NCI-H510A (cell line): ENCODE measurements at places on chromosomes 11 and 22.

GRCh38 chr22:31278626-31279326 is 13.5 kb downstream of the PIK3IP1 start:
- no peak for DNase-seq

- no peak for DNase-seq
Observed at GRCh38 chr11:45215098-45215865, 68.8 kb downstream of the PRDM11 start.

DNA sequence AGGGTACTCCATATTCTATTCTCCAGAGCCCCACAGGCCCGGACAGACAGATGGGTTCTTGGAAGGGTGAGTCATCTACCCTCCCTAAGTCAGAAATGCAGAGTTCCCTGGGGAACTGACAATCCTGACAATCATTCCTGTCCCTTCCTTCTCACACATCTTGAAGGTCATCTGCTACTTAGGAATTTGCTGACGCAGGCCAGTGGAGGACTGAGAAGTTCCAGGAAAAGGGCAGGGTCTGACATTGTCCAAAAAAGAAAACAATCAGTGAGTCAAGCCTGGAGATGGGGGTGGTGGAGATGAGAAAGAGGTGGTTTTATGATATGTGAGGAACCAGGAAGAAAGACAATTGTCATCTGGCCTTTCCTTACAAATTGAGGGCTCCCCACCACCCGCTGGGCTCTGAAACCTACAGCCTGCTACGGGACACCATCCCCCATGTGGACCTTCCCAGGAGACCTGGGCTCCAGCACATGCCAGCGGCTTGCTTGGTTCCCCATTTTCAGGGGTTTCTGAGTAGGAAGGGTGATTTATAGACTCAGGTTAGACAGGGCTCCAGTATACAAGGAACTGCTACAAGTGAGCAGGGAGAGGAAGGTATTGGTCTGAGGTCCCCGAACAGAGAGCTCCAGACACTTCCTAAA is 12.9 kb downstream of the CD59 start:
- no peak for DNase-seq

- no peak for DNase-seq
Observed at GRCh38 chr11:103978616-103979595, 57.5 kb upstream of the DDI1 start.

- DNase-seq = no peak
Observed at GRCh38 chr11:8839957-8840945, 70.7 kb upstream of the AKIP1 start.

- no peak for DNase-seq
Observed at GRCh38 chr11:132122735-132123134, 752.3 kb downstream of the NTM start.

GRCh38 chr22:26585104-26585790 is 4.7 kb downstream of the TPST2 start:
- DNase-seq = no peak

DNA sequence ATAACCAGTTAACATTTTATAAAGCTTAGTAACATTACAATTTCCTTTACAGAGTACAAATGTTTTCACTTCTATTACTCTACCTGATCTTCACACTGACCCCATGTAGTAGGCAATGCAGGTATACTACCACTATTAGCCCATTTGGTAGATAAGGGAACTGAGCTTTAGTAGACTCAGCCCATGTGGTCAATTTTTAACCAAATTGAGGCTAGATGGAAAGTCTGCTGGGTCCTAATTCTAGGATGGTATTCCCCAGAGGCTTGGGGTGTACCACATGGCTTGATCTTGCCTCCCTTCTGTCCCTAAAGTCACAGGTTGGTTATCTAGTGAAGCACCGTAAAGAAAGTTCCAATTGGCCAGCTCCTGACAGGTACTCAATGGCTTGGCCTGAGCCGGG is 48.2 kb downstream of the NRXN2 start:
- DNase-seq = no peak

GRCh38 chr11:118211006-118211405 is 13.8 kb downstream of the JAML start:
- no peak for DNase-seq

GRCh38 chr11:116314006-116314405 is 458.8 kb downstream of the BUD13 start:
- DNase-seq = no peak

GRCh38 chr11:2182692-2183474 is 11.3 kb upstream of the TH start:
- no peak for DNase-seq

- no peak for DNase-seq
Observed at GRCh38 chr22:23888615-23889401, 5.4 kb upstream of the MIF start.

DNA sequence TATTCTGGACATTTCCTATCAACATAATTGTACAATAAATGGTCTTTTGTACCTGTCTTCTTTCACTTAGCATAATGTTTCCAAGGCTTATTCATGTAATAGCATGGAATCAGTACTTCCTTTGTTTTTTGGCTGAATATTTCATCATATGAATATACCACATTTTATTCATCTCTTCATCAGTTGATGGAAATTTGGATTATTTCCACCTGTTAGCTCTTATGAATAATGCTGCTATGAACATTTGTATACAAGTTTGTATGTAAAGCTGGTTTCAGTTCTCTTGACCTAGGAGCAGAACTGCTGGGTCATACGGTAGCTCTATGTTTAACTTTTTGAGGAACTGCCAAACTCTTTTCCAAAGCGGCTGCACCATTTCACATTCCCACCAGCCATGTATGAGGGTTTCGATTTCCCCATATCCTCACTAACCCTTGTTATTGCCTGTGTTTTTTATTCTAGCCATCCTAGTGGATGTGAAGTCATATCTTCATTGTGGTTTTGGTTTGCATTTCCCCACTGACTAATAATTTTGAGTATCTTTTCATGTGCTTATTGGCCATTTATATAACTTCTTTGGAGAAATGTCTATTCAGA is 20.9 kb downstream of the EXT2 start:
- no peak for DNase-seq

- DNase-seq = no peak
Observed at GRCh38 chr11:89504270-89504669, 13.1 kb upstream of the NOX4 start.

DNA sequence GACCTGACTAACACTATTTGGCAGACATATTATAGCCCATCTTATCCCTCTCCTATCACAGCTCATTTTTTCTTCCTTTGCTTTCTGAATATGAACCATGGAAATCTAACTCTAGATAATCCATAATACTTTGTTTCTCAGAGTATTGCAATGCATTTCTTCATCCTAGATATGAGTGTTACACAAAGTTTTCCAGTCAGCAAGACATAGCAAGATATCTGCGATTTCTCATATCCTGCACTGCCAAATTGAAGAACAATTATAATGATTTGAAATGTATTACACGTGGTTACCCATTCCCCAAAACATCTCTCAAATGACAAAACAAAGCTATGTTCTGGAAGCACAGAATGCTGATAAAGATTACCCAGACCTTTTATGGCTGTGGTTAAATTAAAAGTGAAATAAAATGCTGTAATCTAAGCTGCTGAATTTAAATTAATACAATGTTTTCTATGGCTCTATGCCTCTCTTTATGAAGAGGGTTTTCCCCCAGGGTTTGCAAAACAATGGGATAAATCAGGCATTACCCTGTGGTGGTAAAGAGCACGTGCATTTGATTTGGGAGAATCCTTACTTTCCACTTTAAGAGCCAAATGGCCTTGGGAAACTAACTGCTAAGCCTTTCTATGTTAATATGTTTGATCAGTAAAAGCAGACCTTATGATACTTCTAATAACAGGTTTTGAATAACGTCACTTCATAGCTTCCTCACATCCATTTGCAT is 1291.0 kb upstream of the CNTN5 start:
- DNase-seq = no peak

DNA sequence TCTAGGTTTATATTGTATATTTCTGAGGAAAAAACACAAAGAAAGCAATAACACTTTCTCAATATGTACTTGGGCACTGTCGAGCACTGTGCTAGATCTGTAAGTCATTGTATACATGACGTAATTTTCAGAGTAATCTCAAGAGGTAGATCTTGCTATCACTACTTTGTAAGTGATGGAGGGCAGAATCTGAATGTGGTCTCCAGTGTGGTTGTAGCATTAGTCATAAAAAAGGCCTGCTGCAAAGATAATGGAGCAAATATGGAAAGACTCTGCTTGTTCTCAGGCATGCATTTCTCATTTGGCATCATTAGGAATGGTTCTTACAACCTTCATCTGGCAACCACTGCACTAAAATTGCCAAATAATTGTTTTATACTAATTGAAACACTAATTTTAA is 419.8 kb upstream of the CCDC179 start:
- DNase-seq = no peak

DNA sequence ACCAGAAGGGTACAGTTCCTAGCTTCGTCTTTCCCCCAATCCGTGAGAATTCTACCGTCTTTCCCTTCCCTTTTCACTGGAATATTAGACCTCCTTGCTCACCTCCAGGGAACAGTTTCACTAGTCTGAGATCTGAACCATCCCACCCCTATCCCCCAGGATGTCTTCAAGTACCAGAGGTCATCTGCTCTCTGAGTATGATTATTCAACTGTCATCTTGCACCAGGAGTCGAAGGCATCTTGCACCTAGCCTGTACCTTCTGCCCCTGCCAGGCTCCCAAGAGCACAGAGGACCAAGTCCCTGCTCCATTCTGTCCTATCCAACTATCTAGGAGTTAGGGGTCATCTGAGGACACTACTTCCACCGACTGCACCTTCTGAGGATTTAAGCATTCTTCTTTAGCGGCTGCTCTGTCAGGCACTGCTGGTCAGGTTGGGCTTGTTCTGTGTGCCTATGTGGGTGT is 804 bp downstream of the ACER3 start:
- DNase-seq = no peak

DNA sequence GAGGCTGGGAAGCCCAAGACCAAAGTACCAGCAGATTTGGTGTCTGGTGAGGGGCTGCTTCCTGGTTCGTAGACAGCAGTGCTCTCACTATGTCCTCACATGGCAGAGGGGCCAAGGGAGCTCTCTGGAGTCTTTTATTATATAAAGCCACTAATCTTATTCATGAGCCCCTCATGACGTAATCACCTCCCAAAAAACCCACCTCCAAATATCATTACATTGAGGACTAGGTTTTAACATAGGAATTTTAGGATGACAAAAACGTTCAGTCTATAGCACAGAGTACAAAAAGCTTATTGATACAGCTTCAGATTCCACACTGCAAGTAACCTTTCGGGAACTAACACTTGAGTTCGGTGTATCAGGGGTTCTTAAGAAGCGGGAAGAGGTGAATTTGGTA is 4.1 kb upstream of the MS4A18 start:
- DNase-seq = no peak

DNA sequence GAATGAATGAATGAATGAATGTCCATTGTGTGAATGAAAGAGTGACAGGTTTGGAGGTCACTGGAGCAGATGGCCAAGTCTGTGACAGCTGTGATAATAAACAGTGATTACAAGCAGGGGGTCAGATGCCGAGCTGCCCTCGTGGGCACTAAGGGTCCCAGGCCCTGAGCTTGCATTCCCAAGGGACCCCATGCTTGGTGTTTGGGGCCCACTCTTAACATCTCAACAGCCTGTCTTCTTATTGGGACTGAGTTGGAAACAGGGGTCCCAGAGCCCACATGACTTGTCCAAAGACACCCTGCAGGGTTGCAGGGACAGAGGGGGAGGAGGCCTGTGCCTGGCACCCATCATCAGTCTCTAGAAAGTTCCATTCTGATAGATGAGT is 12.0 kb upstream of the ANO1 start:
- no peak for DNase-seq

GRCh38 chr11:33687733-33688479 is 12.7 kb downstream of the C11orf91 start:
- no peak for DNase-seq

DNA sequence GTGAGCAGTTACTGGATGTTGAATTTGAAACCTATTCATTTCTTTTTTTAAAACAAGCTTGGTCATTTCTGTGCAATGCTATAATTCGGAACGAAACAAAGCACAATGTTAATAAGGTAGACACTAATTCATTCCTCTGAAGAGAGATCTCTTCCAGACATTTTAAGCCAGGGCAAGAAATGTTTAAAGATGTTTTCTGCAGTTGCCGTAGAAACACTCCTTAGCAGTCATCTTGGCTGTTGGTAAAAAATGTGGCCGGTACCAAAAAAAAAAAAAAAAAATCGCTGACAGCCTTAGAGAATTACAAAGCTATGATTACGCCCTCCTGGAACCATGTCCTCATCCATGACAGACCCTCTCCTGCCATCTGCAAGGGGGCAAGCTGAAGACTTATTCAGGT is 66.4 kb upstream of the TTC12 start:
- no peak for DNase-seq

GRCh38 chr22:38845004-38845740 is 1.3 kb upstream of the NPTXR start:
- DNase-seq = no peak

- DNase-seq = no peak
Observed at GRCh38 chr11:123431619-123432018, 1.6 kb downstream of the GRAMD1B start.

DNA sequence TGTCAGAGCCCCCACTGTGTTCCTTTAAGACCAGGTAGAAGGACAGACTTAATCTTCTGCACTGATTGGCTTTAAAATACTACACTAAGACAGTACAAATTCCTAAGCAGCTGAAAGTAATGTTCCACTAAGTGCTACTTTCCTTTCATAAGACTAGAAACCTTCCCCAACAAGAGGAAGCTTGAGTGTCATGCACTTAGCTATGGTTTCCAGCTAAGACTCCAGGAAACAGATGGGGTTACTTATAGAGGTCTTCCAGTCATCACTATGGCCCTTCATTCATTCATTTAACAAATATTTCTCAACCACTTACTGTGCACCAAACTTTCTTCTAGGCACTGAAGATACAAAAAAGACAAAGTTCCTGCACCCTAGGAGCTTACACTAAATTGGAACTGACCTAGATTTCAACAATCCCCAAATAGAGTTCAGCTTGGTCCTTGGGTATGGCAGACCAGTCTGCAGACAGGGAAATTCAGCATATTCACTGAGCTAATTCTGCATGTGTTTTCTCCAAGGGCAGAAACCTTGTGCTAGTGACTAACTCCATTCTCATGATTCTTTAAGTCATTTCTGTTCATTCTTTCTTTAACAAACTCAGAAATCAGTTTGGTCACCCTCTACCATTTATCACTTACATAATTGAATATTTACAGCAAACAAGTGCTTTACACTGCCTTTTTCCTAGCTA is 178.4 kb upstream of the MTNR1B start:
- DNase-seq = no peak

DNA sequence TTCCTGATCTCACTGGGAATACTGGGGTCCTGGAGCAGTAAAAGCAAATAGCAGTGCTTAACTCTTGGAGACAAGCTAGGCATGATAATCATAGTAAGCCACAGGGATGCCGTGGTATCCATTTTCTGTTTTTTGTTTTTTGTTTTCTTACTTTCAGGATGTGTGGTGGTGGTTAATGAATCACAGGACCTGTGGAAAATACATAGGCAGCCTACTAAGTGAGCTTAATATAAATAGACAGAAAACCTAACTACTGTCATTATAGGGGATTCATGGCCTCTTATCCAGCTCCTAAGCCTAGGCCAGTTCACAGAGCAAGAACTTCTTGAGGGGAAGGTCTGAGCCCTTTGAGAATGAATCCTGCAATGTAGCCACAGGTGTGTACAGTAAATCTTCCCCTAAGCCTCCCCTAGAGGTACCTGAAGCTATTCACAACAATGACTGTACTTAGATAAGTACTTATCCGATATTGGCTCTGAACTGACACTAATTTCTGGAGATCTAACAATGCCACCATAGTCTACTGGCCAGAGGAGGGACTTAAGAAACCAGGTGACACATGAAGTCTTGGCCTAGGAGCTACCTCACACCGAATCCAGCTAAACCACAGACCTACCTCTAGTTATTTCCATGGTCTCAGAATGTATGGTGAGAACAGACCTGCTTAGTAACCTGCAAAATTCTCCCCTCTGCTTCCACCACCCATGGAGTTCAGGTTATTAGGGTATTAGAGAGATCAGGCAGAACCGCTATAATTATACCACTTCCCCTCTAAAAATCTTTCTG is 83.6 kb downstream of the ENTHD1 start:
- no peak for DNase-seq
